ENCODE measurements at places on chromosomes 3 and 15.

DNA sequence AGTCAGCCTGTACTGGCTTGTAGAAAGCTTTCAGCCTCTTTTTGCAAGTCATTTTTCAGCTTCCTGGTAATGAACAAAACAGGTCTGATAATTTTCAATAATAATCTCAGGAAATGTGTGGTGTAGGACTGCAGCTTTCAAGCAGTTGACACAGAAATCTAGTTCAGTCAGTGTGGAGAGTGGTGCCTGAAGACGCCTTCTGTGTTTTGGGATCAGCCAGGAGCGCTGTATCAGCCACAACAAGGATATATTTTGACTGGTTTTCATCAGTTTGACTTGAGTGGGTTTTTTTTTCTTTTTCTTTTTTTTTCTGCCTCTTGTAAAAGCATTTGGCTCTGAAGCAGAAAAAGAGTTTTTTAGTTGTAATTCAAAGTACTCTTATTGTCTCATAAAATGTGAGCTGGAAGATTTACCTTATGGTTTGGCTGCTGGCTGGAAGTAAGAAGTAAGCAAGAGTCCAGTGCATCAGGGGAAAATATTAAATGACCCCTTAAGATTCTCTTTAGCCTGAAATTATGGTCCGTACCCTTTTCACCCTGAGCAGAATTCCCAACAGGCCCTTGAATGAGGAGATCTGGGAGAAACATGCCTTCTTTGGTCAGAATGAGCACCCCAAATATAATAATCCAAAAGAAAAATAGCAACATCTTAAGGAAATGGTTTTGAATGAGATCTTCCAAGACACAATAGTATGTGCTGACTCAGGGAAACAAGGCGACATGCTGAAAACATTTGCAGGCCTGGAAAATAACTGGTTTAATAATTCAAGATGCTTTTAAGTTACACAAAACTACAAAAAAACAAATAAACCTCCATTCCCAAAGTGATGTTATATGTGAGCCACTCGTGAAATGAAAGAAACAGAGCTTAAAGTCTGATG lies 332.7 kb upstream of the ADAMTS9 start:
- no peak for DNase-seq

- DNase-seq = no peak
Measured at GRCh38 chr15:39192351-39192750, 388.5 kb upstream of the THBS1 start.

DNA sequence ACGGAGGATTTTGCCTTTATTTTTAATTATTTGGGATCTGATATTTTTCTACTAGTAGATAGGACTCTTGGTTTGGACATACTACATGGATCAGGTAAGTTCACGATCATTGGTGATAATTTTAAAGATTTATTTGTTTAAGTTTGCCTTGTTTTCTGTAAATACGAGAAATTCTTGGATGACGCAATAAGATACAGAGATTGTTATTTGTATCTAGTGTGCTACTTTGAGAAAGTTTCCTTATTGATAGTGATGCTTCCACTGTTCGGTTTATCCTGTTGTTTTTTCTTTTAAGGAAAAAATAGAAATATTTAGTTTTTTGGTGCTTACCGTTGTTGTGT lies 577 bp downstream of the CHD2 start:
- DNase-seq = no peak

DNA sequence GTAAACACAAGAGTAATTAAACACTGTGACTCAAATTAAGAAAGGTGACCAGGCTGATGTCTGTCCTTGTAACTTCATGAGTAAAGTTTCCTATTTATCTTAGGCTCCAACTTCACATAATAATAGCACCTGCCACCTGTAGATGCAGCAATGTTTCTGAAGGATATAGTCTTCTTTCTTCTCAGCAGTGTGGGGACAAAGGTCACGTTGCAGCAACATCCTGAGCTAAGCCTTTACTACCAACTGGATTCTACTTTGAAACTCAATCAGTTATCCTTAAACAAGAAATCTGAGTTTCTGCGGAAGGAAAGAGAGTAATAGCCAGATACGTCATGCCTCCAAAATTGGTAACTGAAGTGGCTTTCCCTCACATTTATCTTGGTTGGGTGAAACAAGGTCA lies 253.1 kb downstream of the RBMS3 start:
- no peak for DNase-seq

- DNase-seq = no peak
Measured at GRCh38 chr3:93981649-93982048, 1.7 kb downstream of the ARL13B start.

DNA sequence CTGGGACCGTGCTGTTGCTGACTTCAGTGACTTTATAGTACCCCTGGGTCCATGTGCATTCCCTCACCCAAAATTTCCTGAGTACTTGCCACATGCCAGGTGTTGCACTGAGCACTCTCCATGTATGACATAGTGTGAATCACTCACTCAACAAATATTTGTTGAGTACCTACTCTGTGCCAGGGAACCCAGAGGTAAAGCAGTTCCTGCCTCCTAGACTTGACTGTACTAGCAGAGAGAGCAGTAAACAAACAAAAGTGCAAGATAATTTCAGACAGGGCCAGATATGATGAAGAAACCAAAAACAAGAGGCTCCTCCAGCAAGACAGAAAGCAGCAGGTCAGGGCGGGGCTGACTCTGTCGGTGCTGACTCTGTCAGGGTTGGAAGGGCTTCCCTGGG lies 12.2 kb downstream of the TGM4 start:
- no peak for DNase-seq

DNA sequence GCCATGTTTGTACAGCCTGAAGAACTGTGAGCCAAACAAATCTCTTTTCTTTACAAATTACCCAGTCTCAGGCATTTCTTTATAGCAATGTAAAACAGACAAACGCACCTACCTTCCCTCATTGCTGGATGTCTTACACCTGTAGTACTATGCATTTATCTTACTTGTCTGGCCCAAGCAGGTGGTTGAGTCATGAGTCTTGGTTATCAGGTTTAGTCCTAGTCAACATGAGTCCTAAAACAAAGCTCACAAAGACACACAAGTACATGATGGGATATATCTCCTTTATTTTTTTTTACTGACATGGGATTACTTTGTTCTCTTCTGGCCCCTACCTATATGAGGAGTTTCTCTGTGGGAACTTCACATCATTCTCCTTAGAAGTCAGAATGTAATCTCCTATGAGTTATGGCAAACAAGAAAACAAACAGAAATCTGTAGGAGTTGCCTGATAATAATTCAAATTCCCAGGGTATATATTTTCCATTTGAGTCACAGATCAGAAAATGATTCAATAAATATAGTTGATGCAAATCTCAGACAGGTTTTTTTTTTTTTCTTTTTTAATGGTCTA lies 33.6 kb upstream of the PLSCR2 start:
- no peak for DNase-seq

GRCh38 chr3:175433026-175433674 lies 574.0 kb downstream of the NAALADL2 start:
- no peak for DNase-seq

- no peak for DNase-seq
Measured at GRCh38 chr3:137988982-137989381, 21.0 kb upstream of the CLDN18 start.

GRCh38 chr3:37028329-37028728 lies 35.0 kb downstream of the MLH1 start:
- DNase-seq = no peak

DNA sequence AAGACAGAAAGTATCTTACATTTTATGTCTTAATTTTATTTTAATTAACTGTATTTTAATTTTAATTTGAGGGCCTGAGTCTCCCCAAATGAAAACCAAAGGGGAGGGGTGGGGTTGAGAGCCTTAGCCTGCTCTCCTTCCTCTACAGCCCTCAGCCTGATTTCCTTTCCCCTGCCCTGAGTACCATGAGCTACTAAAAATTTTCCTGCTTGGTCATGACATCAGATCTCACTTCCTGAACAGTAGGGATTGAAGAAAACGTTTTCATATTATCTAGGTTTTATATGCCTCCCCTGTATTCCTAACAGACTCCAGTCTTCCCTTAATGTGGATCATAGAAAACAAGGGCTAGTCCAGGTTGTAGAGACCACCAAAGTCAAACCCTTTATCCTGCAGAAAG lies 133.9 kb downstream of the MYLK start:
- no peak for DNase-seq

- no peak for DNase-seq
Measured at GRCh38 chr3:16174976-16175901, 759 bp downstream of the GALNT15 start.

GRCh38 chr3:49775538-49775937 lies 10.8 kb downstream of the IP6K1 start:
- no peak for DNase-seq

DNA sequence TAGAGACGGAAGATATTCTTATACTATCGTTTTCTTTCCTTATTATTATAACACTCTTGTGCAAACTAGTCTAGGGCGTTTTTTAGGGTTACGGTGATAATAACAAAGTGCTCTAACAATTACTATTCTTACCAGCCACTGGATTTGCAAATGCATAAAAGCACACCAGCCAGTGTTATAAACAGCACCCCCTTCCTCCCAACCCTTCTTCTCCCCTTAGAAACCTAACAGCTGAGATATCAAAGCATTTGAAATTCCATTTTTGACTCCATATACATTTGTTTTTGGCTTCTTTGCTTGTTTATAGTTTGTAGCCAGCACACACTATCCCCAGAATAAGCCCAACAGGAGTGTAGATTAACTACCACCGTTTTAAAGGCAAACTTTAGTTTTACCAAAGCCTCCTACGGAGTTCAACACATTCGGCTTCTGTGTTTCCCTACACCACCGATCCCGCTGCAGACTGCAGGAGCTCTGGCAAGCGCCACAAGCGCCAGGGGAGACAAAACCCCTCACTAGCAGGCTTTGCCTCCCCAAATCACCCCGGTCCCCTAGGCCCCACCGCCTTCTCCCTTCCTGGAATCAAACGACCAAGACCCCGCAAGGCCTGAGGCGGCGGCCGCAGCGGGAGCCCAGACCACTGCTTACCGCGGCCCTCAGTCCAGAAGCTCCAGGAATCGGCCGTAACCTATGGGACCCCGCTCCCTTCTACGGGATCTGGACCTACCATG lies 461 bp downstream of the COPB2 start:
- no peak for DNase-seq

GRCh38 chr15:76359152-76359551 lies 22.6 kb downstream of the ISL2 start:
- DNase-seq = no peak

DNA sequence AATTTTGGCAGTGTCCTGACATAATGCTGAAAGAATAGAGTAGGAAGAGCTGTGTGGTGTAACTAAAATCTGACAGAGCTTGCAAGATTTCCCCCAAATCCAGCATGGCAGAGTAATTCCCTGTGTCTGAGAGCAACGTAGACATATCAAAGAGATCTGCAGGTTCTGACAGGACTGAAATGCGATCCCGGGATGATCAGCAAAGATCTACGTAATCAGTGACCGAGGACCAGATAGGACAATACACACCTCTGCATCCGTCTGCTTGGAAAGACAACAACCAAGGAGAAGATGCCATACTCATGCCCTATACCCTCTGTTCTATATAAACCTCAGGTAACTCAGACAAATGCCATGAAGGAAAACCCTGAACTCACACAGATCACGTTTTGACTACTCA lies 26.6 kb upstream of the SYNPR start:
- no peak for DNase-seq

GRCh38 chr15:98350276-98350675 lies 298.1 kb upstream of the IGF1R start:
- DNase-seq = no peak

DNA sequence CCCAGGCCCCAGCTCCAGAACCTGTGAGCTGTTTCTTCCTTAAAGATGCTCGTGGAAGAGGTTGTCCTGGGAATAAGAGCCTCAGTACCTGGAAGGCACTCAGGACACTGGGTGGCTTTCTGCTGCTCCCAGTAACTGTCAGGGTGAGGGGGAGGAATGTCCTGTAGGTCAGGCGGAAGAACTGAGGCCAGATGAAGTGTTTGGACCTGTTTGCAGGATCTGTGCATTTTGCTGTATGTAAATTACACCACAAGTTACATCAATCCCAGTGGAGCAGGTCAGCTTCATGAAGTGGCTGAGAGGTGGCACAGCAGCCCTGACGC lies 27.1 kb downstream of the HDAC11 start:
- no peak for DNase-seq

DNA sequence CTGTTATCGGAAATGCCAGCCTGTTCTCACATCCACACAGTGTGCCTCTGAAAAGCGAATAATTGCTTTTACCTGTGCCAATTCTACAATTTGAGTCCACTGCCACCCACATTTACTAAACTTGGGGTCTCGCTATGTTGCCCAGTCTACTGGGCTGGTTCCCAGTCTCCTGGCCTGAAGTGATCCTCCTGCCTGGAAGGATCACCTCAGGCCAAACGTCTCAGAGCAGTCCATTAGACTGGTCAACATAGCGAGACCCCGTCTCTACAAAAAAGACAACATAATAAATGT lies 827 bp upstream of the INO80 start:
- no peak for DNase-seq

GRCh38 chr3:11457135-11457534 lies 184.9 kb downstream of the ATG7 start:
- DNase-seq = no peak

DNA sequence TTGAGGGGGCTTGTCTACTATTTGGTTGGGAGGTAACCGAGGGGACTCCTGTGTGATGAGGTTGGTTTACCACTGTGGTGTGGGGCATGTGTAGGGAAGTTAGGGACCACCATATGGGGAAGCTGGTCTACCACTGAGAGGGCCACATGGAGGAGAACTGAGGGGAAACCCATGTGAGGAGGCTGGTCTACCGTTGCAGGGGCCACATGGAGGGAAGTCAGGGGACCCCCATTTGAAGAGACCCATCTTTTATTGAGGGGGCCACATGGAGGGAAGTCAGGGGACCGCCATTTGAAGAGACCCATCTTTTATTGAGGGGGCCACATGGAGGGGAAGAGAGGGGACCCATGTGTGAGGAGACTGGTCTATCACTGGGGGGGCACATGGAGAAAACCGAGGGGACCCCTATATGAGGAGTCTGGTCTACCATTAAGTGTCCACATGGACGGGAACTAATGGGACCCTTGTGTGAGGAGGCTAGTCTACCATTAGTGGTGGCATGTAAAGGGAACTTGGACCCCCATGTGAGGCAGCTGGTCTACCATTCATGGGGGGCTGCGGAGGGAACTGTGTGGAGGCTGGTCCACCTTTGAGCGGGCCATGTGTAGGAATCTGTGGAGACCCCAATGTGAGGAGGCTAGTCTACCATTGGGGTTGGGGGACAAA lies 165.5 kb downstream of the FBLN2 start:
- DNase-seq = no peak

- DNase-seq = no peak
Measured at GRCh38 chr15:68315035-68315434, 37.5 kb downstream of the FEM1B start.

- DNase-seq = no peak
Measured at GRCh38 chr15:47404877-47405276, 312.4 kb upstream of the SEMA6D start.
